ENCODE measurements at places on chromosomes 6 and 20.

GRCh38 chr20:11792568-11792953 is 125.1 kb upstream of the BTBD3 start:
- no peak for DNase-seq

GRCh38 chr20:11675920-11676629 is 241.6 kb upstream of the BTBD3 start:
- no peak for DNase-seq

GRCh38 chr6:9985481-9985880 is 429.4 kb downstream of the TFAP2A start:
- DNase-seq, result no peak

- DNase-seq, result no peak
These were observed 44.2 kb downstream of the FNDC1 start for GRCh38 chr6:159213405-159213804.

DNA sequence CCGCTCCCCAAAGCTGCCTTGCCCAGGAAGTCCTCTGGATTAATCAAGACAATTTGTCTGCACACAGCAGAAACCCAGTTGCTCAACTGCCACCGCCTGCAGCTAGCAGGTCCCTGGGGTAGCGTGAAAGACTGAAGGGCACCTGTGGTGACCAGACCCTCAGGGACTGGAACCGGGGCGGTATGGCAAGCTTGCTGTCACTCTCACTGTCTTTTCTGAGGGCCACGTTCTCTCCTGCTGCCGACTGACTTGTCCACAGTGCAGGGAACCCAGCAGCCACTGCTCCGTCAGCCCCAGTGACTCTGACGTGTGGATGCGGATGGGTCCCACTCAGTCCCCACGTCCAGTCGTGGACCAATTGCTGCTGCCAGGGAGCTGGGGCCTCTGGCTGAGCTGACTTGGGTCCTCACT is 72.8 kb upstream of the PMEPA1 start:
- no peak for DNase-seq

DNA sequence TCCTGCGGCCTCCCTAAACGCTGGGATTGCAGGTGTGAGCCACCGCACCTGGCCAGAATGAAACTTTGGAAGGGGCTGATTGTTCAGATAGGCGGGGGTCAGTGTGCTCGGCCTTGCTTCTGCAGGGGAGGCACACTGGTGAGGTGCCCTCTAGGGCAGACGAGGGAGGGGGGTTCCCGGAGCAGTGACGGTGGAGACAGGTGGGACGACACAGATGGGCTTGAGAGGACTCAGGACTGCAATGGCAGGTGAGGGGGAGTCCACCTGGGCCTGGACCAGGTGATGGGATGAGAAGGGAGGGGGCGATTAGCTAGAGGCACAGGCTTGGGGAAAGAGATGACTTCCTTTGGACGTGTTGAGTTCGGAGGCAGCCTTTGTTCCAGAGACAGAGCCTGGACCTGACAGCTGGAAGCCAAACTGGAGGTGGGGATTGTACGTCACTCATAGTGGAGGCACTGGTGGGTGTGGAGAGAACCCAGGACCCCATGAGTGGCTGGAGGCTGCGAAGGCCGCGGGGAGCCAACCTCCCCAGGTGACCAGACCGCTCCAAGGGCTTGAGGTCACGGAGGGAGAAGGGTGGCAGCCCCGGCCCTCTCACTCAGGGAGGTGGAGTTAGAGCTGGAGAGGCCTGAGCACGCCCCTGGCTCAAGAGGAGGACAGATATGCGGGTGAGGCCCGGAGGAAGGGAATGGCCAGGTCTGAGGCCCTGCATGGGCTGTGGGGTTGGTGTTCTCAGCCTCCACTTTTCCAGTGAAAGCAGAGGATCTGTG is 10.5 kb upstream of the MAP1LC3A start:
- no peak for DNase-seq

DNA sequence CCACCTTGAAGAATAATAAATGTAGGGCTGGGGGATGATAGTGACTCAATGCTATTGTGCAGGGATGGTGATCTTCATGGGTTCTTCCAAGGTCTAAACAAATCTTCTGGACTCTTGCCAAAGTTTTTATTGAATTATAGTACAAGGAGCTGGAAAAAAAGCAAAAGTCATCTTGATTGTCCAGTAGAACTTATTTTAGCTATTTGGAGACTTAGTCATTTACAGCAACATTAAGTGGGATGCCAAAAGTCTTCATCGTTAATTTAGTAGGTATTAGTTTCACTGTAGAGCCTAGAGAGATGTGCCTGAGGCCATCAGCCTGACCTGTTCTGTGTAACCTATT is 212.9 kb upstream of the TBX18 start:
- DNase-seq, result no peak

DNA sequence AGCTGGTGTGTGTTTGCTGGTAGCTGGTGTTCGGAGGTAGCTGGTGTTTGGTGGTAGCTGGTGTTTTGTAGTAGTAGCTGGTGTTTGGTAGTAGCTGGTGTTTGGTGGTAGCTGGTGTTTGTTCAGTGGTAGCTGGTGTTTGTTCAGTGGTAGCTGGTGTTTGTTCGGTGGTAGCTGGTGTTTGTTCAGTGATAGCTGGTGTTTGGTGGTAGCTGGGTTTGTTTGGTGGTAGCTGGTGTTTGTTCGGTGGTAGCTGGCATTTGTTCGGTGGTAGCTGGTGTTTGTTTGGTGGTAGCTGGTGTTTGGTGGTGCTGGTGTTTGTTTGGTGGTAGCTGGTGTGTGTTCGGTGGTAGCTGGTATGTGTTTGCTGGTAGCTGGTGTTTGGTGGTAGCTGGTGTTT is 48.0 kb downstream of the BMP7 start:
- DNase-seq, result no peak

GRCh38 chr6:20061952-20062351 is 150.3 kb downstream of the MBOAT1 start:
- no peak for DNase-seq

DNA sequence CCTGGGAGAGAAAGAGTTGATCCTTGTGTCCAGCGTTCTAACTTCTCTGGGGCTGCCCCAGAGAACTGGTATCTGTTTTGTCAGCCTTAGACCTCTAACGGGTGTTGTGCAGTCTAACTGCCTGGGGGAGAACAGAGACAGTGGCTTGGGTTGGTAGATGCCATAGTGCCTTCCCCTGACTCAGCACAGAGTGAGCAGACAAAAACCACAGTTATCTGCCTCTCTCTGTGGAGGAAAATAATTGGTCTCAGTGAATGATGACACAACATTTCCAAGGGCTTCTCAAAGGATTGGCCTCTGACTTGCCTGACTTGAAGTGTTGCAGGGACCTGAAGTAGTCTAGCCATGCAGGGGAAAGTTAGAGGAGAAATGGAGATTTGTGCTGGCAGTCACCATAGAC is 226.2 kb upstream of the MAN1A1 start:
- DNase-seq, result no peak
